Retina (tissue), 1 donor: ENCODE measurements at places on chromosomes 6 and 20.
A peak's percentile ranks its signal among the peaks of the same experiment; 100 is the strongest.

- DNase-seq = peak; percentile 49
Measured at GRCh38 chr6:33297956-33298772, 578 bp downstream of the RGL2 start.

DNA sequence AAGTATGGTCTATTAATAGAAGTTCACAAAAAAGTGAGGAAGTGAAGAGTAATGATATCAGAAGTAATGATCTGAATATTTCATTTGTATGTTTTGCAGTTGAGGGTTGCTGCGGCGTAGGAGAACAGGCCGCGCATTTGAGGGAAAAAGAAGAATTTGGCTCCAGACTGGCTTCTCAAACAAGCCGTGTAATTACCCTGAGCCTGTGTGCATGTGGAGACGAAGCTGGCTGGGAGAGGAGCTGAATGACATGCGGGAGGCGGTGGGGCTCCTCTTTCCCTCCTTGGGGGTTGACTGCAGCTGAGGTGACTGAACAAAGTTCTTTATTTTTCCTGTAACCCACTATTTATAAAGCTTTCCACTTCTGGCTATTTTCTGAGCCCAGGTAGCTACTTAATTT is 115.5 kb upstream of the AFDN start:
- DNase-seq = no peak

- no peak for DNase-seq
Measured at GRCh38 chr6:45791211-45792168, 224.2 kb downstream of the CLIC5 start.

- no peak for DNase-seq
Measured at GRCh38 chr6:45780523-45780922, 235.1 kb downstream of the CLIC5 start.

- no peak for DNase-seq
Measured at GRCh38 chr6:80527552-80528052, 421.1 kb downstream of the BCKDHB start.
